ENCODE measurements at places on chromosomes 2 and 18. TPM values are rescaled to one million over a fixed set of nuclear protein-coding genes. Genes with fewer than 3 reads are reported as not detected.

- H3K27ac ChIP-seq = no peak overlapping the region
- peak; percentile 46 for DNase-seq
- no peaks in the 10 kb centered on the region for H3K36me3 ChIP-seq
- peaks cover 7% of the 10 kb centered on the region for H3K4me1 ChIP-seq
- no peaks in the 10 kb centered on the region for H3K27me3 ChIP-seq
- no peak overlapping the region for H3K4me3 ChIP-seq
These were observed 168.2 kb downstream of the NEDD4L start for GRCh38 chr18:58212274-58212673.

DNA sequence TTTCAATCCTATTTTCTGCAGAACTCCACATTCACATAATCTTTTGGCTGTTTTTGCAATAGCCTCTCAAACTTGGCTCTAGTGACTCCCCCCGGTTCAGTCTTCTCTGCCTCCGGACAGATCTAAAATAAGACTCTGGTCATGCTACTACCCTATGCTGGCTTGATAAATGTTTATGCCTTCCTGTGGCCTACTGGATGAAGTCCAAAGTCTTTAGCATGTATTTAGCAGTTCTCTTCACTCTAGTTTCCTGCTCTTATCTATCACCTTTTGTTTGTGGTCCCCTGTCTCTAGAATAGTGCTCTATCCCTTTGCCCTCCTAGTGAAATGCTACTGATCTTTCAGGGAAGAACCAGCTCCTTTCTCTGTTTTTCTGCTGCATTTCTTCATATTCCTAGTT lies 14.4 kb downstream of the ADCYAP1 start:
- DNase-seq = no peak
- no peak overlapping the region for H3K4me3 ChIP-seq
- H3K36me3 ChIP-seq = no peaks in the 10 kb centered on the region
- no peaks in the 10 kb centered on the region for H3K27me3 ChIP-seq
- H3K4me1 ChIP-seq = no peaks in the 10 kb centered on the region
- H3K27ac ChIP-seq = no peak overlapping the region

DNA sequence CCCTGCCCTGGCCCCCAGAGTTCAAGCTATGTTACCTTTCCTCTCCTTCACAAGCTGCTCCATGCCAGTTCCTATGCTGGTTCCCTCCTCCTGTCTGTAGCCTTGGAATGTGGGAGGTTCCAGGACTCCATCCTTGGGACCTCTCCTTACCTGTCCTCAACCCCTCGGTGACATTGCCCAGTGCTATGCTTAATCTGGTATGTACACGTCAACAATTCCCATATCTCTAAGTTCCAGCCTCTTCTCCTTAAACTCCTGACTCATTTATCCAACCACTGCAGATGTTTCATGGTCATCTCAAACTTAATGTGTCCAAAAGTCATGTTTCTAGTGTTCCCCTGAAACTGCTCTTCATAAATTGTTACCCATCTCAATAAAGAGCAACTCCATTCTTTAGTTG lies 160.8 kb downstream of the TNS1 start:
- H3K27me3 ChIP-seq = no peaks in the 10 kb centered on the region
- H3K27ac ChIP-seq = no peak overlapping the region
- H3K4me3 ChIP-seq = no peak overlapping the region
- no peaks in the 10 kb centered on the region for H3K36me3 ChIP-seq

DNA sequence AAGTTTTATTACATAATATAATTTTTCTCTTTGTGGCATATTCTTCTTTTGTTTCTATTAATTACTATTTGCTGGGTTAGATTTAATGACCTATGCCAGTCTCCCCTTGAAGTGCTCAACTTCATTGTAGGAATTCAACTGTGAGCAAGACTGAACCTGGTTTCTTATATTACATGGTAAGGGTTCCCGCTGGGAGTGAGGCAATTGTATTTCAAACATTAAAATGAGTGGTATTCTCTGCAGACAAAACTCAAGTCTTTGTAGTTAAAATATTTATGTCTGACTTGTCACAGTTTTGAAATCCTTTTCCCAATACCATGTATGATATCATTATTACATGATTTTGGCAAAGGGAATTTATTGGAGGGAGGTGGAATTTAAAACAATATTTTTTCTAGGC lies 278.7 kb downstream of the GULP1 start:
- H3K4me3 ChIP-seq = no peak overlapping the region
- H3K27me3 ChIP-seq = no peaks in the 10 kb centered on the region
- no peaks in the 10 kb centered on the region for H3K4me1 ChIP-seq

FAHD2B gene
- 20.6 TPM for total RNA-seq

APOB gene
- total RNA-seq = not detected

GAL3ST2 gene
- not detected for total RNA-seq

DNA sequence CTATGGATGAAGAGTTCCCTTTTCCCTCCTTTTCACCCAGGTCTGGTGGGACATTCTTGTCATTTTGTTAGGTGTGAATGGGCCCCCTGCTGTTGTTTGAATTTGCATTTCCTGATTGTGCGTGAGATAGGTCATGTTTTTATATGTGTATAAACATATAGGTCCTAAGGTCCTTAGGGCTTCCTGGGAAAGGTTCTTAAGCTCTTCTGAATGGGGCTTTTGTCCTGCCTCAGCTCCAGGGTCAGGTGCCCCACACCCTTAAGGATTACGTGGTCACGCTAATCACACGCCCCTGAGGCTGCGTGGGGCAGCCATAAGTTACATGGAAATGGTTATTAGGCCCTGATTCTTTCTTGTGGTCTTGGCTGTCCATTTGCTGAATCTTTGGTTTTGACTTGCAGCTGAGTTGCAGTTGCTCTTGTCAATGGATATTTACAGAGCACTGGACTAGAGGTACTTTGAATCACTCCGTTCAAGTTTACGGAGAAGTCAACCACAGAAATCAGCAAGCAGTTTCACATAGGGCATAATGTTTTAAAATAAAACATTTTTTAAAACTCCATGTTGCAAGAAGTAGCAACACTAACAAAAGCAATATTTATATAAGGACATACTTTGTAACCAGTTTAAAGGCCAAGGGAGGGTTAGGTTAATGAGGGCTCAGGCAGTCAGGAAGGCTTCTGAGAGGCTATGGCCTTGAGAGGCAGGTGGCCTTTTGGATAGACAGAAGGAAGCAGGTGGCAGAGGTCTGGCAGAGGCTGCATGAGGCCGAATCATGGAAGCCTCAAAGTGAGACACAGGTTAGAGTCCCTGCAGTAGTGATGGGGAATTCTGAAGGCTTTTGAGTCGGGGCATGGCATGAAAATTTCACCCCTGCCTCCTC lies 24.2 kb downstream of the LIPG start:
- no peak for DNase-seq
- H3K36me3 ChIP-seq = no peaks in the 10 kb centered on the region

- peak; percentile 65 for DNase-seq
- peaks cover 44% of the 10 kb centered on the region for H3K27me3 ChIP-seq
- peak overlapping the region; percentile 69 for H3K4me3 ChIP-seq
- H3K27ac ChIP-seq = no peak overlapping the region
These were observed 1.5 kb downstream of the EPAS1 start for GRCh38 chr2:46298522-46299353.

CD8B2 gene
- total RNA-seq = not detected

NOL4 gene
- not detected for total RNA-seq

DOK1 gene
- 41.4 TPM for total RNA-seq

DNA sequence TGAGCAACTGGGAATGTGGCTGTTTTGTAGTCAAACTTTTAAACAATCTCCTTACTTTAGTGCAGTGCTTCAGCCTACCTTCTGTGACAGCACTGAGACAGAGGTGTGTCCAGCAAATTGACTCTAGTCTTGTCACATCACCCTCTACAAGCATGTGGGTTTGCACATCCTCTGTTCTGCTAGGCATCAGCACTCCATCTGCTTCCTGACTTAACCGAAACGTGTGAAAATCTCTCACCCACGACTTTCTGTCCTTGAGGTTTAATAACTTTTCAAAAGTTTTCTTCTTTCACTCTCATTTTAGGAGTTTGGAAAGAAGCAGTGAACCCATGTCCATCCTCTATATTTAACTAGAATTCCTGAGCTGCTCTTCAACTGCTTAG lies 42.6 kb downstream of the TTR start:
- peaks cover 10% of the 10 kb centered on the region for H3K4me1 ChIP-seq
- no peak overlapping the region for H3K27ac ChIP-seq
- H3K4me3 ChIP-seq = no peak overlapping the region
- no peaks in the 10 kb centered on the region for H3K36me3 ChIP-seq
- H3K27me3 ChIP-seq = no peaks in the 10 kb centered on the region

AP1S3 gene
- 50.7 TPM for total RNA-seq

GRCh38 chr2:15844211-15844801 lies 96.0 kb upstream of the MYCN start:
- H3K36me3 ChIP-seq = no peaks in the 10 kb centered on the region
- DNase-seq = no peak
- no peak overlapping the region for H3K4me3 ChIP-seq
- H3K27ac ChIP-seq = no peak overlapping the region
- no peaks in the 10 kb centered on the region for H3K27me3 ChIP-seq
- H3K4me1 ChIP-seq = no peaks in the 10 kb centered on the region

GRCh38 chr2:170505631-170506275 lies 209.4 kb upstream of the SP5 start:
- H3K36me3 ChIP-seq = no peaks in the 10 kb centered on the region
- no peak overlapping the region for H3K27ac ChIP-seq
- H3K4me3 ChIP-seq = no peak overlapping the region
- no peak for DNase-seq
- no peaks in the 10 kb centered on the region for H3K4me1 ChIP-seq
- H3K27me3 ChIP-seq = peaks cover 4% of the 10 kb centered on the region

DNA sequence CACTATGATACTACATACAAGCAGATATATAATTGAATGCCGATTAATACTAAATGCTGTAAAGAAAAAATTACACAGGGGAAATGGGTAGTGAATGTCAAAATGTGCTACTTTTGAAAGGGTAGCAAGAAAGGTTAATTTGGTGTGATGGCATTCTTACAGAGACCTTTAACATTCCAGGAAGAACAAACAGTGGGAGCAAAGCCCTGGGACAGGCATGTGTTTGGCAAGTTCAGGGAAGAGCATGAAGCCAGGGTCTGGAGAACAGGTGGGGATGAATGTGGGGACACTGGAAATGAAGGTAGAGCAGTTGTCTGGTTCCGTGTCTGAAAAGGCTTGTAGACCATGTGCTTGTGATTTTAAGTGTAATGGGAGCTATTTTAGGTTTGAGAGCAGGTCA lies 82.2 kb upstream of the CYTIP start:
- H3K27me3 ChIP-seq = no peaks in the 10 kb centered on the region
- no peak for DNase-seq
- no peak overlapping the region for H3K27ac ChIP-seq
- peaks cover 13% of the 10 kb centered on the region for H3K4me1 ChIP-seq
- H3K36me3 ChIP-seq = no peaks in the 10 kb centered on the region

GRCh38 chr2:193738892-193739291 lies 1544.2 kb upstream of the TMEFF2 start:
- no peak for DNase-seq
- H3K4me3 ChIP-seq = no peak overlapping the region
- no peaks in the 10 kb centered on the region for H3K27me3 ChIP-seq
- no peaks in the 10 kb centered on the region for H3K36me3 ChIP-seq
- no peaks in the 10 kb centered on the region for H3K4me1 ChIP-seq
- no peak overlapping the region for H3K27ac ChIP-seq

FLACC1 gene
- 5.0 TPM for total RNA-seq

- no peak overlapping the region for H3K4me3 ChIP-seq
- H3K27ac ChIP-seq = no peak overlapping the region
- DNase-seq = peak; percentile 45
- H3K27me3 ChIP-seq = no peaks in the 10 kb centered on the region
These were observed 25.5 kb downstream of the B4GALT6 start for GRCh38 chr18:31658670-31659575.

- H3K4me1 ChIP-seq = peaks cover 13% of the 10 kb centered on the region
- H3K4me3 ChIP-seq = no peak overlapping the region
- H3K36me3 ChIP-seq = no peaks in the 10 kb centered on the region
These were observed 105.1 kb downstream of the BCL2L11 start for GRCh38 chr2:111225856-111226255.

RAB3GAP1 gene
- 61.5 TPM for total RNA-seq

MAL gene
- total RNA-seq = not detected

DNA sequence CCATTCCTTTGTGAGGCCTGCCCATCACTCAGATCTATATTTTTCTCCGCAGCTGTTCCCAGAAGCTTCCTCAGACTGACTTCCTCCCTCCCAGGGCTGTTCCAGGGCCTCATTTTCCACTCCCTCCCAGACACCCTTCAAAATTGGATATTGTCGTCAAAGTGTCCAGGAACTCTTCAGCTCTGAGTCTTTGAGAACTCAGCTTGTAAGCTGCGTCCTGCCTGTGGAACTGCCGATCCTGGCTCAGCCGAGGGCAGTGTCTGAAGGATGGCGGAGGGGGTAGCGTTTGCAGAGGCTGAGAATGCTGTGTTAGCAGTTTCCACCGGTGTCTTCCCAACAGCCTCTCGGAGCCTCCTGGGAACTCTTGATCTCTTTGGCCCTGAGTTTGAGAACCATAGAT lies 27.1 kb downstream of the NCK2 start:
- DNase-seq = no peak
- H3K4me1 ChIP-seq = peaks cover 59% of the 10 kb centered on the region
- no peak overlapping the region for H3K4me3 ChIP-seq
- no peaks in the 10 kb centered on the region for H3K27me3 ChIP-seq
- peaks cover 19% of the 10 kb centered on the region for H3K36me3 ChIP-seq
- peak overlapping the region; percentile 91 for H3K27ac ChIP-seq

GRCh38 chr2:232196802-232197201 lies 181.7 kb upstream of the ALPP start:
- no peak overlapping the region for H3K27ac ChIP-seq
- H3K27me3 ChIP-seq = no peaks in the 10 kb centered on the region
- H3K4me1 ChIP-seq = no peaks in the 10 kb centered on the region
- H3K36me3 ChIP-seq = peaks cover 8% of the 10 kb centered on the region
- no peak for DNase-seq

DNA sequence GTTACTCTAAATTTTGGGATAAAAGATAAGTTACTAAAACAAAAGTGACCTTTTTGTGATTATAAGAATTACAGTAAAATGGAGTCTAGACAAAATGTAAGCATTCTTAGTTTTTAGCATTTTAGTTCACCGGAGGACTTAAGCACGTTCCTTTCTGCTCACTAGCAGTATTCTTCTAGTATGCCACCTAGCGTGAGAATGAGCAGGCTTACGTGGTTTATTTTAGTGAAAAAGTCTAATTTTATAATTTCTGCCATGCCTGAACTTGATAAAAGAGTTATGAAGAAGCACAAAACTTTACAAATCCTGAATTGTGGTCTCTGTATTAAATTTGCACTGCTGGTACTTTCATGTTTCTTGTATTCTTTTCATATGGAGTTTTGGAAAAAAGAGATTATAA lies 12.6 kb upstream of the OTX1 start:
- DNase-seq = no peak
- no peaks in the 10 kb centered on the region for H3K27me3 ChIP-seq
- H3K27ac ChIP-seq = no peak overlapping the region
- H3K4me3 ChIP-seq = no peak overlapping the region
